ENCODE measurements at places on chromosomes 6 and 20.
A peak's percentile ranks its signal among the peaks of the same experiment; 100 is the strongest.

GRCh38 chr6:83370567-83370966 is 60.3 kb downstream of the ME1 start:
- no peak for DNase-seq

- no peak for DNase-seq
Observed at GRCh38 chr6:21075986-21076385, 517.6 kb upstream of the SOX4 start.

DNA sequence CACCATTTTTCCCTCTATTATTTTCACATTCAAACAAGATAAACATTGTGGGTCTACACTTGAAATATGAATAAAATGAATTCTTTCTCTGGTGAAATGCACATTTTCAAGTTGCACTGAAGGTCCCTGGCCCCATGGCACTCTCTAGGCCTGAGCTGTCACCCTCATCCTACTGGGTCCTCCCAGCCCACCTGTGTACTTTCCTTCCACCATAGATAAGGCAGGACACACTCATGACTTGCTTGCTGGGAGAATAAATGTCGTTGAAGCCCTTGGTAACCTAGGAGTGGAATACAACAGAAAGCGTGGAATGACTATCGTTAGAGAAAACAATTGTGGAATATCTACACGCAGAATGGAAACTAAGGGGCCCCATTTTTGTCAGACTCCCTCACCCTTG is 101.0 kb upstream of the QKI start:
- no peak for DNase-seq

DNA sequence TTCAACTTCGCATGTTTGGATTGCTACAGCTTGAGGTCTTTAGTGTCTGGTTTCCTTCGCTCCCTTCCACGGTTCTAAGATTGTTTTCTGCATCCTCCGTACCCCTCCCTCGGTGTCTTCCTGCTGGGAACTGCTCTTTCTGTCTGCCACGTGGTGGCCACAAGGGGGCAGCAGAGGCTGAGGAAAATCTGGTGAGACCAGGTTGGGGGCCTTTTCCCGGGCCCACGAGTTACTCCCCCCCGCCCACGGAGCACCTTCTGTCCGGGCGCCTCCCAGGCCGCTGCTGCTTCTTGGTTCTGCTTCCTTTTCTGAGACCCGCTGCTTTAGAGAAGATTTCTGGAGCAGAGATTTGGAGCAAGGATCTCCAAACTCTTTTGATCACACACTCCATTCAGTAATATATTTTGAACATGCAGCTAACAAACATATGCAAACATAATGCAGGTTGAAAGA is 21.1 kb upstream of the NOTCH4 start:
- peak; percentile 60 for DNase-seq

DNA sequence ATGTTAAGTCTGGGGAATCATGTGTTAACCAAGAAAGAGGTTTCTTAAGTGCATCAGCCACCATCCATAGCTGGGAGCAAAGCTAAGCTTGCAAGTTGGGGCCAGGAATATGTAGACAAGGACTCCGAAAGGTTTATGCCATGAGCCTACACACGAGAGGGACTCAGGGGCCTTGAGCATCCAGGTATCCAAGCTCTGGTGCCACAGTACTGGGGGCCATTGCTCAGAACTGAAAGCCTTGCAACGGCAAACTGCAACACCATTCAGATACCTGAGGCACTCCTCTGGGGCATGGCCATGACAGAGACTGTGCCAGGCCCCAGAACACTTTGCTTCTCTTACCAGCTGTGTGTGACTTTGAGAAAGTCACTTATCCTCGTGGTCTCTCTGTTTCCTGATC is 27.6 kb downstream of the PRND start:
- no peak for DNase-seq

DNA sequence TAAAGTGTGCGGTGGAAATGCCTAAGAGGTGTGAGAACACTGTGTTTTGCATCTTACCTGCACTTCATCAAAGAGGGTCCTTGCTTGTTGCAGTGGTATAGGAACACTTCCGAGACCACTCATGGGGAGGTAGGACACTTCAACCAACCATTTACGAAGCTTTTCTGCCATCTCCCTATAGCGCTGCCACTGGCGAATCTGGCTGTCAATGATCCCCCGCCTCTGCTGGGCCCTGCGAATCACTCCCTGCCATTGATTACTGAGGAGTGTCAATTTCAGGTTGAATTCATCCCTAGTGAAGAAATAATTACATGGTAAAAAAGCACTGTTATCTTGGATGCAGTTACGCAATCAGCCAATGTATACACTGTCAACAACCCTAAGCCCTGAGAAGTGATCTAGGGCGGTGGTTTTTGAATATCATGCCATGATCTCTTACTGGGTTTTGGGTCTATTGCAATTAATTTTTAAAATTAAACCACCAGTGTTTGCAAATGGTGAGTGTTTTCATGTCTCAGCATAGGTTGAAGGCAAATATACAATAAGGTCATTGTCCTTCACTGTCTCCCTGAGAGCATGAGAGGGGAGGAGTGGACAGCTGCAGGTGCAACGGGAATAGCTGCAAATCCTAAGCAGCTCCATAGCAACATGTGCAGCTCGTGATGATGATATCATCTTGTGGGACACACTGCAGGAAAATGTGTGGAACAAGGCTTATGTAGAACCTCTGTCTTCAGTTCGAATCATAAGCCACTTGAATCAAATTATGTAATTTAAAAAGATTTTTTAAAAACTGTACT is 400.6 kb downstream of the ESR1 start:
- no peak for DNase-seq

DNA sequence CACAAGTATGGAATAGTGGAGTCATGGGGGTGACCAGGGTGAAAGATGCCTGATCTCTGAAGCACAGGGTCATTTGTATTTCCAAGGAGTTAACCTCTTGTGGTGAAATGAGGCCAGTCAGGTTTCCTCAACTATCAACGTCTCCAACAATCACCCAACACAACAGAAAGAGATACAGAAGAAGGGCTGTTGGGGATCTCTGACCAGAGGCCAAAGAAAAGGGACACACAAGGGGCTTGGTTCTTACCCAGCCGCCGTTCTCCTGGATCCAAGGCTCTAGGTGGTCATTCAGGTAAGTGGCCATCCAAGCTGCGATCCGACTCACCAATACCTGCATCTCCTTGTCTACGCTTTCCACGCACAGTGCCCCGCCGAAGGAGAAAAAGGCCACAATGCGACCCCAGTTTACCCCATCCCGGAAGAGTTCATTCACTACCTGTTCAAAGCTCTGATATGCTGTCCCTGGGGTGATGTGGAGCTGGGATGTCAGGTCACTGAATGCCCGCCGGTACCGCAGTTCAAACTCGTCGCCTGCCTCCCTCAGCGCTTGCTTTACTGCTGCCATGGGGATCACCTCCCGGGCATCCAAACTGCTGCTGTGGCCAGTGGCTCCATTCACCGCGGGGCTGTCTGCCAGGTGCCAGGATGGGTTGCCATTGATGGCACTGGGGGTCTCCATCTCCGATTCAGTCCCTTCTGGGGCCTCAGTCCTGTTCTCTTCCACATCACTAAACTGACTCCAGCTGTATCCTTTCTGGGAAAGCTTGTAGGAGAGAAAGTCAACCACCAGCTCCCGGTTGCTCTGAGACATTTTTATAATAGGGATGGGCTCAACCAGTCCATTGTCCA is 1.0 kb downstream of the BCL2L1 start:
- no peak for DNase-seq

DNA sequence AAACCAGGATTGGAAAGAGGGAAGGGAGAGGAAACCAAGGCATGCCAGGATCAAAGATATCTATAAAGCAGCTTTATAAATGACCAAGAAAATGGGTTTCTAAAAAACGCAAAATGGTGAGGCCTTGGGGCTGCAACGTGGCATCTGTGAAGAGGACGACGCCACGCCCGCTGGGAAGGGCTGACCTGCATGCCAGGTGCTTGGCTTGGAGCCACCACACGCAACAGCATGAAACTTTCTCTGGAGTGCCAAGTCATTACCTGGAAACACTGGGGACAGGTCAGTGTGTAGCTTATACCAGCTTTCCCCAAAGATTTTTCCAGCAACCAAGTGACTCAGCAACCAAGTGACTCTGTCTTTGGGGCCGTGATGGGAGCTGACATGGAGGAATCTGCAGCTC is 82.5 kb downstream of the POPDC3 start:
- no peak for DNase-seq

DNA sequence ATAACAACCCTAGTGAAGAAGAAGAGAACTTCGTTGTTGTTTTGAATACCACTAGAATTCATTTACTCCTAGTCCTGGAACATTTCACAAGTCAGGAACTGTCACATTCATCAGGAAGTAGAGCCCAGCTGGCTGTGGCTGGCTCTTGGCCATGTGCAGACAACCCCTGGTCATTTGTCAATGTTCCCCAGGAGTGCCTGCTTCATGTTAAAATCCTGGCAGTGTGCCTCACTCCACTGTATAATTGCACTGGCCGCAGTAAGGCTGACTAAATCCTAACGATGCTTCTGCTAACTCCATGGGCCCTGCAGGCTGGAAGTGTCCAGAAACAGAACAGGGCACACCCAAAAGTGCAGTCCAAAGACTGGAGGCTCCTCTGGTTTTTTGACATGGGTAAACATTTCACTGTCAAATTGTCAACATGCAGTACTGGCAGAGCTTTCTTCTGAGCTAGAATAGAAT is 41.5 kb upstream of the ADGRF1 start:
- DNase-seq: no peak

DNA sequence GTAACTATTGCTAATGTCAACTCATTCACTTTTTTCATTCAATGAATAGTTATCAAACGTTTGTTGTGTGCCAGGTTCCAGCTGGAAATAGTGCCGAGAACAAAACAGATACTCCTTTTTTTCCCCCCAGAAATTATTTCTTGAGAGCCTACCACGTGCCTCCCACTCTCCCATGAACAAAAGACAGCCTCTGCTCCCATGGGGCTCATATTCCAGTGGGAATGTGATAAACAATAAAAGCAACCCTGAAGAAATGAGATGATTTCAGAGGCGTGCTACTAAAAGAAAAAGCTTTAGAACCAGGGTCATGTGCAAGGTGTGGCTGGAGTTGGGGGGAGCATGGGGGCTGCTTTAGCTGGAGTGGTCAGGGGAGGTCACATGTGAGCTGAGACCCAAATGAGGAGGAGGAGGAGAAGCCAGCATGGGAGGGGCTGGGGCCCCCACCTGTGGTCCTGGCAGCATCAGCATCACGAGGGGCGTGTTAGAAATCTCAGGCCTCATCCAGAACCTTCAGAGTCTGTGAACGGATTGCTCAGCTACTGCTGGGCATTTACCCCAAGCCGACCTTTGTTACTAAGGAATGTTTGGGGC is 157.4 kb downstream of the EYA2 start:
- no peak for DNase-seq

- no peak for DNase-seq
Observed at GRCh38 chr6:112511441-112511840, 164.3 kb downstream of the RFPL4B start.

DNA sequence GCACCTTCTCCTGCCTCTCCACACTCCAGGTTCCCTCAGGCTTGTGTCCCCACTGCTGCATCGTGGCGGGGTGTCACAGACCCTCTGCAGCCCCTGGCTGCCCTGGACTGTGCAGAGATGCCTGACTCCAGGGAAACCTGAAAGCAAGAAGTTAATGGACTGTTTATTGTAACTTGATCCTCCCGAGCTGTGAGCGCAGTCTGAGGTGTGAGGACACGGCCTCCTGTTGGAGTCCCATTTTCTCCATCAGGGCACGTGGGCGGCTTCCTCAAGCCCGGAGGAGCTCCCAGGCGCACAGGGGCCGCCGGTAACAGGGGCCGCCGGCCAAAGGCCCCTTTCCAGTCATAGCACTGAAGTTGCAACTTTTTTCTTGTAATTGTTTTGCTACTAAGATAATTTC is 16.9 kb downstream of the RBM38 start:
- no peak for DNase-seq

DNA sequence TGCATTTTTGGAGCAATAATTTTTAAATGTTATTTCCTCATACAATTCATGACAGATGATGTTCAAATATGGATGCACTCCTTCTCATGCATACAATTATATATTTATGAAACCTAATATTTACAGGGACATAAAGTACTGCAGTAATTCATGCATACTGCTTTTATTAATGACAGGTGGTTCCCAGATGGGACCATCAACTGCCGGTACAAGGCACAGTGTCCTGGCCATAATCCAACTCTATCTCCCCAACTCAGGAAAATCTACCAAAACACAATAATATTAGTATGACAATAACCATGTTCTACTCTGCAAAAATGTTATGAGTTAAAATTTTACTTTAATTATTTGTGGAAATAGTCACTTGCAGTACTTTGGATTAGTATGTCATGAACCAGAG is 77.8 kb downstream of the VIP start:
- no peak for DNase-seq

- no peak for DNase-seq
Observed at GRCh38 chr20:63473555-63474449, 1.3 kb upstream of the KCNQ2 start.

DNA sequence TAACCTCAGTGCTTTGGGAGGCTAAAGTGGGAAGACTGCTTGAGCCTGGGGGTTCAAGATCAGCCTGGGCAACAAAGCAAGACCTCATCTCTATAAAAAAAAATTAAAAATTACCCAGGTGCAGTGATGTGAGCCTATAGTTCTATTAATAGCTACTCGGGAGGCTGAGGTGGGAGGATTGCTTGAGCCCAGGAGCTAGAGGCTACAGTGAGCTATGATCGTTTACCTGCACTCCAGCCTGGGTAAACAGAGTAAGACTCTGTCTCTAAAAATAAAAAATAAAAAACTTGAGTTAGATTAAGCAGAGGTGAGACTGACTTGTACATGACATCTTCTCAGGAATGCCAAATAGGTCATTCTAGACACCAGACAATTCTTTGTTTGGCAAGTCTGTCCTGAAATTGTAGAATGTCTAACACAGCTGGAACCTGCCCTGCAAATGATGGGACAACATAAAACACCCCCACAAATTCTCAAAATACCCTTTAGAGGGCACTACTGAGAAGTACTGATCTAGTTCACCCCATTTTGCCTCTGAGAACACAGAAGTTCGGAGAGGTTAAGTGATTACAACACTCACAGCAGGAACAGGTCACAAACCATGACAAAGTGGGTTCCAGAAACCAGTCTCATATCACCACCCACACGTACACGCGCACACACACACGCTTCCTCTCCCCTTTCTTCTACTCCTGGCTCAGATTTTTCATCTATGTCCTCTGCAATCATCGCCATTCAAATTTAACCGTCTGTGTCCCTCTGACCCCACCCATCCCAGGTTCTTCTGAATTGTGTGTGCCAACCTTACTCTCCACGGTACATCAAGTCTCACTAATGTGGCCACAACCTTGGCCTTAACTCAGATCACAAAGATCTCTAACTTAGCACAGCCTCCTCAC is 38.3 kb downstream of the ARHGAP18 start:
- DNase-seq: peak; percentile 30

DNA sequence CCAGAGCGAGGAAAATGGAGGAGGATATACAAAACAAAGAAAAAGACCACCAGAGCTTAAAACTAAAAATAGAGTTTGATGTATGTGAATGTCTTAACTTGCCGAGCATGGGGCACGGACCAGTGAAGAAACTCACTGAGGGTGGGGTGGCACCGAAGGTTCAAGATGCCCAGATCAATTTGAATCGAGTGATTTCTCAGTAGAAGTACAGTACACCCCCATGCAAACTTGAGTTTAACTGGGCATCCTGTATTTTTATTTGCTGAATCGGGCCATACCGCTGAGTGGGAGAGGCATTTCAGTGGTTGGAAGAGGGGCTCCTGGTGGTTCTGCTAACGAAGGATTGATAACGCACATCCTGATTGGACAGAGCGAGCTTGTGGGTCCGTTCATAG is 81.7 kb downstream of the ANKRD60 start:
- no peak for DNase-seq

- no peak for DNase-seq
Observed at GRCh38 chr6:12479881-12480280, 189.7 kb downstream of the EDN1 start.
